ENCODE measurements at places on chromosomes 1 and 21.

- DNase-seq = no peak
Observed at GRCh38 chr1:182303778-182304177, 87.8 kb downstream of the GLUL start.

- no peak for DNase-seq
Observed at GRCh38 chr1:85798419-85798818, 90.2 kb upstream of the ZNHIT6 start.

DNA sequence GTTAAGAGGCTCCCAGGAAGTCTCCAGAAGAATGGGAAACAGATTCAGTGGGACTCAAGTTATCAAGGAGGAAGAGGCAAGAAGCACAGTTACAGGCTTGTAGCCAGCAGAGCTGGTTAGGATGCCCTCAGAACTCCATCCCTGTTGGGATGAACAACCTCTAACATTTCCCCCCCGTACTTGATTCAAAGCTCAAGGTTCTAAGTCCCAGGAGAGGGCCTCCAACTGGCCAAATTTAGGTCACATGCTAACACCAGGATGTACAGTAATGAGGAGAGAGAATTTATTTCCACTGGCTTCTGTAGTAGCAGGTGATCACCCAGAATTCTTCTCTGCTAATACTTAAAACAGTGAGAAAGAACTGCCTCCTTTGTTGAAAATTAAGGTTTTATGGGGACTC is 22.3 kb upstream of the HSPA13 start:
- DNase-seq = no peak

- no peak for DNase-seq
Observed at GRCh38 chr1:10161541-10162290, 48.7 kb upstream of the KIF1B start.

DNA sequence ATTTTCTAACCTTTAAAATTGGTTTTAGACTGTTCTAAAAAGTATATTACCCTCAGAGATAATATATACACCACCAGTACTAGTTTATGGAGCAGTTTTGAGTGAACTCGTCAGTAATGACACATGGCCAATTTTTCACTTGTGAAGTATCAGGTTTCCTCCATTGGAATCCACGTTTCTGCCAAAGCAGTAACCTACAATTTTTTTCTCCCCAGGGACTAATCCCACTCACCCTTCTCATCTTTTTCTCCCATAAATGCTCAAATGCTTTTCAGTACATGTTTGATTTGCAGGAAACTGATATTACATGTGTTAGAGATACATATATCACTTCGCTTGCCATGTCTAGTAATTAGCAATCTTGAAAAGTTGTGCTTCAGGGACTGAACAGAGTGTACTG is 94.1 kb downstream of the COL24A1 start:
- DNase-seq = no peak

DNA sequence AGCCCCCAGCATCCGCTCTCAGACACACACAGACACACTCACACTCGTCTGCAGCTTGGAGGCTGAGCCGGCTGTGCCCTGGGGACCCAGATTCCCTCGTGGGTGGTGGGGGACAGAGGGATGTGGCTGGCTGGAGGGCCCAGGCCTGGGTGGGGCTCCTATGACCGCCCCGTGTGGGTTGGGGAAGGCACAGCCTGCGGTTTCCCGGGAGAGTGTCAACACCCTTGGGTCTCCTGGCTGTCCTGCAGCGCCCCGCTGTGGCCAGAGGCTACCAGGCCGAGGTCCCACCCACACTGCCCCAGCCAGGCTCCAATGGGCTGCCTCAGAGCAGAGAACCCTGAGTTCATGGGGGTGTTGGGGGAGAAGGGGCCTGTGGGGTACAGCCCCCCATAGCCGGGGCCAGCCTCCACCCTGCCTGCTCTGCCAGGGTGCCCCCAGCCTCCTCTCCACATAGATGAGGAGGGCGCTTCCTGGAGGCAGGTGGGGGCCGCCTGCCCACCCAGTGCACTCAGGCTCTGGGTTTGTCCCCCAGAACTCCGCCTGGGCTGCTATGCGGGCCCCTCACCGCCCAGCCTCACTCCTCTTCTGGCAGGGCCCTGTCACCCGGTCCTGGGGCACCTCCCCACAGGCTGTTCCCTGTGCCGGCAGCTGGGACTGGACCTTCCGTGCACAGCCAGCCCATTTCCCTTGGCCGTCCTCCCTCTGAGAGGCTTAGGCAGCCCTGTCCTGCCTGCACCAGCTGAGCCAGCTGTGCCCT is at the start of gene TTC34:
Gene TTC34, minus strand, starts transcription at position 159 of the 757 bp plus-strand sequence. CDS start 866 bp downstream, outside the sequence.
- DNase-seq = no peak

GRCh38 chr1:237098541-237098940 is 56.6 kb downstream of the RYR2 start:
- DNase-seq = no peak

DNA sequence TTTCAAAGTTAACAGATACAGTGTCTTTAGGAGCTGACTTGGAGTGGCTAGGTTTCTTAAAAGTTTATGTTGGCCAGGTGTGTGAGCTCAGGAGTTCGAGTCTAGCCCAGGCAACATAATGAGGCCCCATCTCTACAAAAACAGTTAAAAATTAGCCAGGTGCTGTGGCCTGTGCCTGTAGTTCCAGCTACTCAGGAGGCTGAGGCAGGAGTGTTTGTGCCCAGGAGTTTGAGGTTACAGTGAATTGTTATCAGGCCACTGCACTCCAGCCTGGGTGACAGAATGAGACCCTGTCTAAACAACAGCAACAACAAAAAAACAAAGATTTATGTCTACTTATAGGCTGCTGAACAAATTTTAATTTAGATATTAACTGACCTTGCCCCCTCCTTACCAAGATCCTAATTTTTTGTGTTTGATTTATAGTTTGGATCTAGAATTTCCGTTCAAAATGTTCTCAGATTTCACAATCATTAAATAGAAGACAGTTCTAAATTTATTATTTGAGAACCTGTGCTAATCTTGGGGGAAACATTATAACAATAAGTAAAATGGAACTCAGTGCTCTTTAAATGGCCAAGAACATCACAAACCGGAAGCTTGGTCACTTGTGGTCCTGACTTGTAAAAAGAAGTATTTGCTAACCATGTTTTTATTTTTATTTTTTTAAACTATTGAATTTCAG is 67.8 kb downstream of the POU2F1 start:
- no peak for DNase-seq

GRCh38 chr1:3349161-3349967 is 105.1 kb upstream of the ARHGEF16 start:
- DNase-seq = no peak

DNA sequence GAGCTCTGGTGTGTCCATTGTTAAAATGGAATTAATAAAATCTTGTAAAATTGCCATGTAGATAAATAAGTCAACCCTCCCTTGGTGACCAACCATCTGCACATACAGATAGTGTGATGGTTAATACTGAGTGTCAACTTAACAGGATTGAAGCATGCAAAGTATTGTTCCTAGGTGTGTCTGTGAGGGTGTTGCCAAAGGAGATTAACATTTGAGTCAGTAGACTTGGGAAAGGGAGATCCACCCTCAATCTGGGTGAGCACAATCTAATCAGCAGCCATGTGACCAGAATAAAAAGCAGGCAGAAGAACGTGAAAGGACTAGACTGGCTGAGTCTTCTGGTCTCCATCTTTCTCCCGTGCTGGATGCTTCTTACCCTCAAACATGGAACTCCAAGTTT is 174.8 kb downstream of the LTN1 start:
- no peak for DNase-seq

- no peak for DNase-seq
Observed at GRCh38 chr1:112431038-112431437, 35.0 kb downstream of the CTTNBP2NL start.

GRCh38 chr21:37341254-37341960 is 25.2 kb upstream of the DYRK1A start:
- DNase-seq = no peak

GRCh38 chr1:228830954-228831481 is 95.7 kb downstream of the RHOU start:
- no peak for DNase-seq

- no peak for DNase-seq
Observed at GRCh38 chr1:75836528-75837100, 39.9 kb downstream of the MSH4 start.

- no peak for DNase-seq
Observed at GRCh38 chr1:27669876-27670275, 2.1 kb downstream of the IFI6 start.

DNA sequence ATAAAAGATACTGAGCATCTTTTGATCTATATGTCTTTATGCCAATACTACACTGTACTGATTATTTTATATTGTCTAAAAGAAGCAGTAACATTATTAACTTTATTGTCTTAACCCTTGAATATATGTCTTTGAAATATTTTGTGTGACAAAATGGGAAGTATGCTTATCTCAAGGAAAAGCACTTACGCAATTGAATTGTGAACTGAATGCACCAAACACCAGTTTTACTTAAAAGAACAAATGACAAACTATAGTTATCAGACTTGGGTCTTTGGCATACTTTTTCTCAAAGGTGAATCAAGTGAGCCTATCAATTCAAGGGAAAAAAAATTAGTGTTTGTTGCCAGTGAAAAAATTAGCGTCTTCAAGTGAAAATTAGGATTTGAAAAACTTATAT is 9.2 kb upstream of the SLC6A9 start:
- DNase-seq = no peak

DNA sequence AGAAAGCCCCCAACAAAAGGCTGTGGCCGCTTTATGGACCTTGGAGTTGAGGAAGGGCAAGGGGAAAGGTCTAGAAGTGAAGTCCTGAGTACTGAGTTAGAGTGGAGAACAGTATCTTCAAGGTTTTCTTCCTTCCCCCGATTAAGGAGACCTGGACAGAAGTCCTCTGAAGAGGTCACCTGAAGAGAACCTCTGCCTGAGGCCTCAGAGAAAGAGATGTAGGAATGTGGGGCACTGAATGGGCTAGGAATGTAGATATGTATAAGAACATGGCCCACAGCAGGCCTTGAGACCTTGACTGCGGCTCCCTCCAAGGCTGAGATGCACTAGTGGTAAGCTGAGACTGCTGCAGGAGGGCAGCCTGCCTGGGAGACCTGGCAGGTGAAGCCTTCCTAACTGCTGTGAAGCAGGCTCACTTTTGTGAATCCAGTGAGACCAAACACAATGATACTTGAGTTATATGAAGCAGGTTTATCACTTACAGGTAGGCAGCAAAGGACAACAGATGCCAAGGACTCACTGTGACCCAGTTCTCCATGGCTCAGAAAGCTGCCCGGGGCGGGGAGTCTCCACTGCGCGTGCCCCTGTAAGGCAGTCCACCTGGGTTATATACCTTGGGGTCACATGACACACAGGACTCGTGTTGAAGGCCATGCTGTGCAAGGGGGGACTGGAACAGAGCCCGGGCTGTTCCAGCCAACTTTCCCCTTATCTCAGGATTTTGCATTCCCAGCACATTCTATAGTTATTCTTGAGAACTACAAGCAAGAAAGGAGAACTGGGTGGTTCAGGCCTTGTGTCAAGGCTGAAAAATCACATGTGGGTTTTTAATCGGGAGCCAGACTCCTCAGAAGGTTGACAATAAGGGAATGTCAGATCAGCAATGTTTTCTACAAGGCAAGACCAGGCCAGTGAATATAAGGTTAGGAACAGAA is 78.8 kb upstream of the PPM1J start:
- no peak for DNase-seq

DNA sequence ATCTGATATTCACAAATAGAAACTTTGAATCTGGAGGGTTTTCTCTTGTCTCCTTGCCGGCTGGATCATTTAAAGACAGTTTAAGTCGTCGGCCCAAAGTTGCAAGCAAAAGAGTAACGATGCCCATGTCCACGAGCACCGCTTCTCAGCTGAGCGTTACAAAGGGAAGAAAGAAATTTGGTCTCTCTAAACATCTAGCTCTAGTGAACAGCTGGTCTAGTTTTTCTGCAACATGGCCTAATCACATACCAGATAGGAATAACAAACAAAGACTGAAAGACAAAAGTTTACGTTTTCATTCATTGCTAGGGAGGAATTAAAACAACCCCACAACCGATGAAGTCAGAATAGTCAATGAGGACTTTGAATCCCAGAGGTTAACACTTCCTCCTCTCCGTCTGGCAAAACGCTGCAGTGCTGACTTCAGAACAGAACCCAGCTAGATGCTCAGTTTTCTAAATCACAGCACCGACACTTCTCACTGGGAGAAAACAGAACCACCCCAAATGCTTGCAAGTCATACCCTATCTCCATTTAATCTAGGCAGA is 69.4 kb downstream of the NTPCR start:
- DNase-seq = no peak

DNA sequence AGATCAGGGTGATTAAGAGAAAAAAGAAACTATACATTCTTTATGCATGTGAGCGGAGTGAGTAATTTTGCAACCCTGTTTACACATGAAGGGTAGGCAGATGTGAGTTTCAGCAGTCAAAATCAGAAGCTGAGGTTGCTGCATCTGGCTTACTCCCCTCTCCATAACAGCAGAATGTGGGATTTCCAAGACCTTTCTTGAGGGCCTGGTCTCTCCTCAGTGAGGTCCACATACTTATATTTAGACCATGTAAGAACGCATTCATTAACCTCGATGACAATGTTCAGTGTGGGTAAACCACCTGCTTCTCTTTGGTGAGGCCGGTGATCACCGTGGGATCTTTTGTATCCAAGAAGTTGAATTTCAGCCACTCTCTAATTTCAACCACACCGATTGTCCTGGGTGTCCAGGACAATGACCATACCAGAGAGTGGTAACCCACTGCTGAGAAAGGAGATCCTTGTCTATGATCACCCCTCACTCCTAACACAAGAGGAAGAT is 18.7 kb upstream of the RAP1A start:
- DNase-seq = no peak

GRCh38 chr1:81237473-81238089 is 563.2 kb upstream of the ADGRL2 start:
- no peak for DNase-seq

- DNase-seq = no peak
Observed at GRCh38 chr1:14654554-14654953, 56.1 kb downstream of the KAZN start.

- peak; percentile 67 for DNase-seq
Observed at GRCh38 chr1:154747740-154748404, 122.2 kb downstream of the KCNN3 start.

DNA sequence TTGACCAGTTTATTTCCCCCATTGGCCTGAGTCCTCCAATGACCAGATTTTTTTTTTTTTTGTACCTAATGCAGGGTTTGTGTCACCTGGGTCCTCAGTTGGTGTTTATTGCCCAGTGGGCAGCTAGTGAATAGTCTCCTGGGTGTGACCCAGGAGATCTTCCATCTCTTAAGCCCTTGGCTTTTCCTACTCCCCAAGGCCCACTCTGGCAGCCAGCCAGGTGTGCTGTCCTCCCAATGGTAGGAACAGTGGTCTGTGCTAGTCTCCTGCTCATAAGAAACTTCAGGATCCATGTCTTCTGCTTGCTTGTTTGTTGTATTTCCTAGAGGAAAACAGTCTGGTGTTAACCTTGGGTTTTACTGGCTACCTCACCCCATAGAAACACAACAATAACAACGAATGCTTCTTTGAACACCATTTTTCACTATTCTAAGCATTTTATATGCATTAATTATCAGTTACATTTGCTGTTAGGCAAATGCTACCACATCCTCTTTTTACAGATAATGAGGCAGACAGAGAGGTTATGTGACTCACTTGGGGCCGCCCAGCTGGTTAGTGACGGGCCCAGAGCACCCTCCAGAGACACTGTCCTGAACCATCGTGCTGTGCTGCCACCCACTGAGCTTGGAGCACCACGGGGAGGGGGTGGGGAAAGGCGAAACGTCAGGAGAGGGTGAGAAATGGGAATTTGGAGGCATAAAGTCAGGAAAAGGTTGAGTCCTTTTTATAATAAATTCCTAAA is 107.5 kb downstream of the HIVEP3 start:
- no peak for DNase-seq
